ENCODE measurements at places on chromosomes 12 and 14.

- no peak for DNase-seq
Measured at GRCh38 chr14:23626946-23627345, 9.2 kb upstream of the DHRS2 start.

GRCh38 chr14:103286460-103286859 is 47.6 kb upstream of the EIF5 start:
- DNase-seq, result no peak

GRCh38 chr12:93668919-93669418 is 8.2 kb upstream of the CRADD start:
- no peak for DNase-seq

DNA sequence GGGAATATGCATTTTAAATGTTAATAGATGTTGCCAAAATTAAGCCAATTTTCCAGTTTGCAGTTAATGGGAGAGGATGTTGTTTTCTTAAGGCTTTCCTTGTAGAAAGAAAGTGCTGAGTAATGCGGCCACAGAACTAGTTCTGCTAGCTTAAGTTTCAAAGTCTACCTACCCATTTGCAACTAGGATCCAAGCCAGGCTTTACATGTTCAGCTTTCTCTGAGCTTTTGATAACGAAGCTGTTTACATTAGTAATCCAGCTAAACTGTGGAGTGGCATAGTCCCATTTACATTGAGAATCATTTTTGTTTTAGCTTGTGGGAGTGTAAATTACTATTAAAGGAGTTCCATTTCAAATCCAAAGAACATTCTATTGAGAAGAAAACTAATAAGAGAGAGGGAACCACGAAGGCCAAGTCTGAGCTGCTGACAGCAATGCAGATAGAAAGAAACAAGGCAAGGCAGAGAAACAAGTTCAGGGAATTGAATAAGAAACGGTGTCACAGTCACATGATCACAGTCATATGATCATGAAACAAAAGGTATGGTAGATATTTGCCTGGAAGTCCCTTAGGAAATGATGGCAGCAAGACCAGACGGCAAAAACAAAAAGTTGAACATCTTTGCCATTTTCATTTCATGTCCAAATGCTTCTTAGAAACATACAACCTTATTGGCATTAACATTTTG is 274.9 kb downstream of the PAWR start:
- no peak for DNase-seq

DNA sequence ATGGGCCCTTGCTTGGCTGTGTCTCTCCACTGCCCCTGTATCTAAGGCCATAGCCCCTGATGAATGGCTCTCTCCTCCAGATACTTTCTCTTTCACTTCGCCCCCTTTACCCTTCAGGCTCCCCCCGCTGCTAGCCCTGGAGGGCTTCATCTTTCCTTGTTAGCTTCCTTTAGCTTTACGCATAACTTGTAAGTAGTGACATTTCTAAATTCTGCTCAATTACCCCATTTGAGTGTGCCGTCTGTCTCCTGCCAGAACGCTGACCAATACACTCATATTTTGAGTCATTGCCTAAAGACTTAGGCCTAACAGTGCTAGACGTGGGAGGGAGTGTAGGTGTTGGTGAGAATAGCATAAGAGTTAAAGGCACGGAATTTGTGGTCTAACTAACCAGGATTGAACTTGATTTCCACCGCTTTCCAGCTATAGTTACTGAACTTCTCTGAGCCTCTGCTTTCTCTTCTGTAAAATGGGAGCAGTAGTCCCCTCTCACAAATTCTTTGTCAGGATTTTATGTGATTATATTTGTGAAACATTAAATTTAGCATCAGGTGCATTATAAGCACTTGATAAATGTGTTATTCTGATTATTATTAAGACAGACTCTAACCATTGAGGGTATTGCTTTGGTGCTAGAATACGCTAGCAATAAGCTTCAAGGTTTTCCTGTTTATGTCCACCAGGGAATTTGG is 129.3 kb downstream of the ZFP36L1 start:
- no peak for DNase-seq

DNA sequence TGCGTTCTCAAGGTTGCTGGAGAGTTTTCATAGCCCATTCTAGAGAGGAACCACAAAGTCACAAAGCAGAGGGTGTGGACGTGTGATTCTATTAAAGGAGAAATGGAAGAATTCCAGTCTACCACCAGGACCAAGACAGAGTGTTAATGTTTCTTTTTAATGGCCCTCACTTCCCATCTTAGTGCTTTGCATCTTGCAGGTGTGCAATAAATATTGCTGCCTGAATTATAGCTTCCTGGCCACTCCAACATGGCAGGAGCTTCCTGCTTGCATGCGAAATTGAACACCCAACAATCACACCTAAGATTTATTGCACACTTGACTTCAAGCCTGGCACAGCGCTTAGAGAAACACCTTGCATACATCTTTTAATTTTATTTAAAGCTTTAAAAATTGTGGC is 22.4 kb upstream of the PPP1CC start:
- DNase-seq, result no peak

DNA sequence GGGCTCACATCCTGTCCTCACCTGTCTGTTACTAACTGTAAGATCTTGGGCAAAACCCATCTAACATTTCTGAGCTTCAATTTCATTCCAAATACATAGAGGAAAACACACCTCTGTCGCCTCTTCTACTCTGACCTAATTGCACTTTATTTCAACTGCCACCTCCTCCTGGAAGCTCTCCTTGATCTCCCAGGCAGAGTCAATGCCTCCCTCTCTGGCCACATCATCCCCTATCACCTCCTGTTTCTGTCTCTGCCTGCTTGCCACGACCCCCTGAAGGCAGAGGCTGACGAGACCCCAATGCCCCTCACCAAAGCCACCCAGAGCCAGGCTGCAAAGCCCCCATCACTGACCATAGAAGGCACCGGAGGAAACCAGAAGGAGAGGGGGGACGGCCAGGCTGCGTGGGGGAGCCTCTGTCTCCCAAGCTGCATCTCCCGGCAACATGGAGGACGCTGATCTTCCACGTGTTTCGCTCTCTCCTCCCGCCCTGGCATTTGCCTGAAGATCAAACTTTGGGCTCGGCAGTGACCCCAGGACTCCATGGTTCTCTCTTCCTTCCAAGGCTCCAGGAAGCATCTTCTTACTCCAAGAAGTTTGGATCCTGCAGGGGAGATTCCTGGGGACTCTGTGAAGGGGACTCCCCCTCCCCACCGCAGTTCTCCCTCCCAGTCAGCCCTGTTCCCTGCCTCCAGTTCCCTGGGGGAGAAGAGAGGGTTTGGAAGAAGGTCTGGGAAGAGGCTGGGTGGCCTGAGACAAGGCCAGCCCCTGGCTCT is 50.1 kb upstream of the BCL11B start:
- DNase-seq, result no peak

DNA sequence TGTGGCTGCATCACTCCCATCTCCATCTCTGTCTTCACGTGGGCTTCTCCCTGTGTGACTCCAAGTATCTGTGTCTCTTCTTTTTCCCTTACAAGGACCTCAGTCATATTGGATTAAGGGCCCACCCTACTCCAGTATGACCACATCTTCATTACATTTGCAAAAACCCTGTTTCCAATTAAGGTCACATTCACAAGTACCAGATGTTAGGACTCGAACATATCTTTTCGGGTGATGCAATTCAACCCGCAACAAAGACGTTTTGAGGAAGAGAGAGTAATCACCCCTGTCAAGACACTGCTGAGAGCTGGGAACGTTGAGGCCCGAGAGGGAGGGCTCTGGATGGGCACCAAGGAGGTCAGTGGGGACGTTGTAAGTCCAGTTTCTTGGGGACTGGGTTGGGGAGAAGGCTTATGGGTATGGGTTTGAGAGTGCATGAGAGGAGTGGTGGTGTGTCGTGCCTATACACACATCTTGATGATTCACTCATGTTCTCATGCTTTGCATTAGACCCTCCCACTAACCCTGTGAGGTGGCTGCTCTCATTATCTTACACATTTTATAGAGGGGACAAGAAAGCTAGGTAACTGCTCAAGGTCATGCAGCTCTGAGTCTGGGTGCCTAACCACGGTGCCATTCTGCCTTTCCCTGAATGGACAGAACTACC is 12.1 kb upstream of the IFI27 start:
- no peak for DNase-seq

DNA sequence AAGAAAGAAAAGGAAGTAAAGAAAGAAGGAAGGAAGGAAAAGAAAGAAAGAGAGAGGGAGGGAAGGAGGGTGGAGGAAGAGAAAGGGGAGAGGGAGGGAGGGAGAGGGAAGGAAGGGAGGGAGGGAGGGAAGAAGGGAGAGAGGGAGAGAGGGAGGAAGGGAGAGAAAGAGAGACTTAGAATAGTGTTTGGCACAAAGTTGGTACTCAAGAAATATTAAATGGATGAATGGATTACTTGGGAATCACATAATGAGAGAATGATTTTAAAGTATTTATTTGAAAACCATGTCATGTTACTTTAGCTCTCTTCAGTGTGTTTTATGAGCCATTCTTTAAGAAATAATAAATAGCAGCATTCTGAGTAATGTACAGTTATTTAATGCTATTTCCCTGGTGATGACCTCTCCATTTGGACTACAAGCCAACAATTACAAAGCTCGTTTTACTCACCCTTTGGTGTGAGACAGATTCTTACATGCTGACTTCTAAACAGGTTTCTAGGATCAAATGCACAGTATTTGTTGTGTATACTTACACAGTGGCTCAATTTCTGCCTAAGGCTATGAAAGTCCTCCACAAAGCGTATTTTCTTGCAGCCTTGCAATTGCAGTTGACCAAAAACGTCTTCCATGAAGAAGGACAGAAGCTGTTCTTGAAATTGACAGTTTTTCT is 861 bp downstream of the IL26 start:
- no peak for DNase-seq

- DNase-seq, result no peak
Measured at GRCh38 chr12:48583728-48584127, 13.9 kb upstream of the LALBA start.

GRCh38 chr12:8157484-8158198 is 826 bp downstream of the ZNF705A start:
- no peak for DNase-seq

DNA sequence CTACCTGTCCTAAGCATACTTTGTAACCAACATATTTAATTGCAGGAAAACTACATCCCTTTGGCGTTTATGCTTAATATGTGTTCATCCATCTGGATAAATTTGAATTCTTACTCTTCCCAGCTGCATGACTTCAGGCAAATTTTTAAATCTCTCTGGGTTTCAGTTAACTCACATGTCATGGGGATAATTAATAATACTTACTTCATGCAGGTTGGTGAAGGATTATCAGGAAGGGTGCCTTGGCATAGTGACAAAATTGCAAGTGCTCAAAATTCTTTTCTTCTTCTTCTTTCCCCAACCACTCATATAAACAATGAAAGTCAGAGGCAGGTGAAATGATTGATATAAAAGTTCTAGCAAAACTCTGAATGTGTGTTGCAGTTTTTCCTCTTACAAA is 15.9 kb downstream of the SYT10 start:
- DNase-seq, result no peak

DNA sequence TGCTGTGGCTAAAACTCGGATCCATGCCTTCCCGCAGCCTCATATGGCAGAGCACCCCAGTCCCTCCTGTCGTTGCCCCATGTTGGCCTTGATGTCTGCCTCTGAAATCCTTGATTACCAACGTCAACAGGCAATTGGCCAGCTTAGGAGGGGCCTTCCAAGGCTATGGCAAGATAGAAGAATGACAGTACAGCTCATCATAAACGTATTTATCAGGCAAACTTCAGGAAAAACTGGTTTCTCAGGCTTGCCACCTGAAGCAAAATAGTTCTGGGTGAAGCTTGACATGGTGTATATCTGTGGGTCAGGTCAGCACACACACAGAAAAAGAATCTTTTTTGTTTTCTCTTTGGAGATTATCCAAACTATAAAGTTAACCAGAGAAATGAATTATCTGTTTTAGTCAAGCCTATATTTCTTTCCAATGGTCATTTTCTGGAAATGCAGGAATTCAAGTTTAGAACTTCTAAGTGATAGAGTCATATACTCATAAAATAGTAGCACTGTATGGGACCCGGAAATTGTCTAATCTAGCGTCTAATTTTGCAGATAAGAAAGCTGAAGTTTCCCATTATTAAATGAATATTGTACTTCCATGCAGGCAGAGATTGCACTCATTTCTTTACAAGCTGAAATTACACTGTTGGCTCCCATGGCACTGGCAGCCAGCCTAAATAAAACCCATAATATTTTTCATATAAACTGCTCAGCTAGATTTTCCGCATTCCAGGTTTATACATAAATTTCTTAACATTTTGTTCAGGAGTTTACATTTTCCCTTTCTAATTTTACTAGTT is 24.4 kb upstream of the DUSP16 start:
- DNase-seq, result no peak

GRCh38 chr12:39157696-39158342 is 252.4 kb upstream of the CPNE8 start:
- no peak for DNase-seq

DNA sequence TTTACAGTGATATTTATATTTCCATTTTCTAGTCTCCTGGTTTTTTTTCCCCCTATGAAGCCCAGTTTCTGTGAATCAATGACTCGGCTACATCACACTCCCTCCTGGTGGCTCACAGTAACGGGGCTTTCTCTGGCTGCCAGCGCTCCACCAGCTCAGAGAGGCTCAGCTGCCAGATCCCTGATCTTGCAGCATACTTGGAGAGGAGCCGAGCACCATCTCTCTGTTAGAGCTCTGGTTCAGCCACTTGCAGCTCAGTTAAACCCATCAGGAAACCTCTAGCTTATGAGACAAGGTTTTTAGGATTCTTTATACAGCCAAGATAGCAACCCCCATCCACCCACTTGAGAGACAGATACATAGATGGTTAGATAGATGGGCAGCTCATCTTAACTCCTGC is 74.6 kb downstream of the CIT start:
- DNase-seq, result no peak

GRCh38 chr12:52245962-52246569 is 13.0 kb downstream of the KRT7 start:
- no peak for DNase-seq

DNA sequence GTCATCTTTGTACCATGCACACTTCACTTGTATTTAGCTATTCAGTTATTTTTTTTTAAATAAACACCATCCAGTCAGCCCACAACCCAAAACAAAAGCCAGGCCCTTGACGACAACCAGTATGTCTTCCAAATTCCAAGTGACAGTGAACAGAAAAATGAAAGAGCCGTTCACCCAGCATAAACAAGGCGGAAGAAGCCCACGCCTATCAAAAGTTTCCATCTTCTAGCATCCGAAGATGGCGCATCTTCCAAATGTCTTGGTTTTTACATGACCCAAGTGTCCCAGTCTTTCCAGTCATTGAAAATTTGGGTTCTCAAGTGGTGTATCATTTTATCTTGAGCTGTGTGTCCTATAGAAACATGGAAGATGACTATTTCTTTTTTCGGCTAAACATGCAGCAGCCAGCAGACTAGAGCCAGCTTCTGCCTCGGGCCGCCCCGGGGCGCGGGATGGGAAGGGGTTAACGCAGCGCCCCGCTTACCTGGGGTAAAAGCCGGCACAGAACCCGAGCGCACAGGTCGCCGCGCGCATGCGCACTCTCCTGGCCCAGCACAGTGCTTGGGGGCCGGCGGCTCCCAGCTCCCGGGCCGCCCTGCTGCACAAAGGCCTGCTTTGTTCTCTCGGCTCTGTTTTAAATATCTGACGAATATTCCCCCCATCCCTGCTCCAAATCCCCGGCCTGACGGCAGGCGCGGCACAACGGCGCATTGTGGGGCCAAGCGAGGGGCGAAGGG is 164.8 kb downstream of the ZFP36L1 start:
- DNase-seq, result peak; percentile 32

- DNase-seq, result no peak
Measured at GRCh38 chr14:101480022-101480746, 81.1 kb upstream of the DIO3 start.

Measured in endothelial cell (in vitro differentiated cells).